Ascending aorta (tissue), 2 donors: ENCODE measurements at places on chromosomes 1 and 21. TPM values are rescaled to one million over a fixed set of nuclear protein-coding genes. Genes with fewer than 3 reads are reported as not detected.

GRCh38 chr21:16193496-16194094, 463.8 kb downstream of the USP25 start:
- no peak for DNase-seq

GRCh38 chr21:36135391-36136102, 668 bp downstream of the CBR3 start:
- DNase-seq: no peak

DESI2 gene
- 24.2 TPM for total RNA-seq

SLC16A4 gene
- 5.6 TPM for total RNA-seq
